ENCODE measurements at places on chromosomes 6 and 20.
A peak's percentile ranks its signal among the peaks of the same experiment; 100 is the strongest.

GRCh38 chr6:133202610-133203343 is 38.4 kb upstream of the EYA4 start:
- DNase-seq, result peak; percentile 57

DNA sequence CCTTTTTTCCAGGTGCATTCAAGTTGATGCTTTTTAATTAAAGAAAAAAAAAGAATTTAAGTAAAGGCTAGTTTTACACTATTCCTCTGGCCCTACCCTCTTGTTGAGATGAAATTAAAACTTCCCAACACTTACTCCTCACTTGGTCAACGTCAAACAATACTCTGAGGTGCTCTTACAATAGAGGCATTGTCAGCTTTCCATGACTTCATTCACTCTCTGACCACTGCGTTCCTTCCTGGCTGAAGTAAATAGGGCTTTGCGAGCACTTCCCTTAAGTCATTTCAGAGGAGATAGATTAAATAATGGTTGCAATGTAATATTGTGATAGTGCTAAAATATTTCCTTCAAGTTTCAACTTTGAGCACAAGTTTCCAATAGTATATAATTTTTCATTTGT is 229.8 kb upstream of the CEP162 start:
- DNase-seq, result peak; percentile 68

DNA sequence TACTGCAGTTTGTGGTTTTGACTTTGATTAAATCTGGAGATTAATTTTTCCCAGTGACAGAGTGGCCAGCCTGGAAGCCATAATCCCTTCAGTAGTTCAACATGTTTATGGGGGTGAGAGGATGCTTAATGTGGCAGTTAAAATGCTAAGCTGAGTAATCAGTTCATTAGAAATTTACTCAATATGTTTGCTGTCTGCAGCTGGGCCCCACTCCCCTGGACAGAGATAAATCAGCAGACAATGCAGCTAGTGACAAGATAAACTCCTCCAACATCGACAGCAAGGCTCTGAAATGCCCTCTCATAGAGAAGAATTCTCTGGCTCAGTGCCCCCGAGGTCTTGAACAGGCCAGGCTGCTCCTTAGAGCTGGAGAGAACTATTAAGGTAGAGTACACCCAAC is 101.9 kb downstream of the LRFN2 start:
- DNase-seq, result no peak

- DNase-seq, result no peak
These were observed 206.8 kb upstream of the SOX4 start for GRCh38 chr6:21386744-21387143.

DNA sequence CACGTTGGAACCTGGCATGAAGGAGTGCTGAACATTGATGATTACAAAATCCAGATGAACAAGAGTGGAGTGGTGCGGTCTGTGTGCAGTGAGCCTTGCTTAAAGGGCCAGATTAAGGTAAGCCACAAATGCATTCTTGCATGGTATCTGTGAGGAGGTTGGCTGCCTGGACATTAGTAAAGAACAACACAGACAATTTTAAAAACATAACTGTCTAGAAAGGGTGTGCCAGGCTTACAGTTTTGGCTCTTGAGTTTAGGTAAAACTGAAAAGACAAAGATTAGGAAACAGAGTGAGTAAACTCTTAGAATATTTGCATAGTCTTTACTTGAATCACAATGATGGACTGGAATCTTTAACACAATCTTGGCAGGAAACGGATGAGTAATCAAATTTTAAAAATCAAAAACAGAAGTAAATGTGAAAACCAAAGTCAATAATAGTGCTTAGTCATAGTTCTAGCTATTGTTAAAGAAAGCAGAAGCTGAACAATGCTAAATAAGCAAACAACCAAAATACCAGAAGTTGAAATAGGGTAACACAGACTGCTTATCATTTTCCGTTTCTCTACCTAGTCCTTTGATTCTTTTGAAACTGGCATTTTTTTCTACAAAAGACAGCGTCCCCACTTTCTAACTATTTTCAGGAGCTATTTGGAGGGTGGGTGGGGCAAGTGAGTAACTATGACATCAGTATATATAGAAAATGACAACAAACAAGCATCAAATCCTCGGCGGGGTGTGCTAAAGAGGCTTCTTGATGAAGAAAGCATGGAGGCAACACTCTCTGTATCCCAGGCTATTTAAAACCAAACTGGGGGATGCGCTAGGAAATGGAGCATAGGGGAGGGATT is 185.8 kb upstream of the RAB32 start:
- peak; percentile 98 for DNase-seq

GRCh38 chr6:125640441-125641150 is 108.8 kb upstream of the HEY2 start:
- DNase-seq, result no peak

GRCh38 chr20:46134716-46135115 is 16.6 kb downstream of the CD40 start:
- no peak for DNase-seq

DNA sequence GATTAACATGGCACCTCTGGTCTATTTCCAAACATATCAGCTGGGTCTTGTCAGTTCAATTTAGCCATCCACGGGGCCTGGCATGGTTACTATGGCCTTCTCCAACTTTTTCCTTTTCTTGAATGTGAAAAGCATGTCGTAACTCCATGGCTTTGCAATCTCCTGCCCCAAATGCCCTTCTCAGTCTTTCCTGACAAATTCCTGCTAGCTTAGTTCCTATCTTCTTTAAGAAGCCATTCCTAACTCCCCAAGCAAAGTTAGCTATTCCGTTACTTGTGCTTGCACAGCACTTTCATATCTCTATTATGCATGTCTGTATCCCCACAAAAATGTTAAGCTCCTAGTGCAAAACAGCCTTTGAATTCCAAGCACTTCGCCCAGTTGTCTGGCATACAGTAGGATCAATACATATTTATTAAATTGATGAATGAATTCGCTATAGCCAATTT is 105.6 kb downstream of the AIG1 start:
- peak; percentile 30 for DNase-seq

- peak; percentile 85 for DNase-seq
These were observed 6.7 kb downstream of the SNAI1 start for GRCh38 chr20:49989234-49990065.

- no peak for DNase-seq
These were observed 642.1 kb upstream of the FLRT3 start for GRCh38 chr20:14979453-14979986.

- DNase-seq, result peak; percentile 29
These were observed 2.5 kb downstream of the MYMX start for GRCh38 chr6:44219053-44219814.

- DNase-seq, result no peak
These were observed 389.2 kb upstream of the FLRT3 start for GRCh38 chr20:14726591-14726990.

DNA sequence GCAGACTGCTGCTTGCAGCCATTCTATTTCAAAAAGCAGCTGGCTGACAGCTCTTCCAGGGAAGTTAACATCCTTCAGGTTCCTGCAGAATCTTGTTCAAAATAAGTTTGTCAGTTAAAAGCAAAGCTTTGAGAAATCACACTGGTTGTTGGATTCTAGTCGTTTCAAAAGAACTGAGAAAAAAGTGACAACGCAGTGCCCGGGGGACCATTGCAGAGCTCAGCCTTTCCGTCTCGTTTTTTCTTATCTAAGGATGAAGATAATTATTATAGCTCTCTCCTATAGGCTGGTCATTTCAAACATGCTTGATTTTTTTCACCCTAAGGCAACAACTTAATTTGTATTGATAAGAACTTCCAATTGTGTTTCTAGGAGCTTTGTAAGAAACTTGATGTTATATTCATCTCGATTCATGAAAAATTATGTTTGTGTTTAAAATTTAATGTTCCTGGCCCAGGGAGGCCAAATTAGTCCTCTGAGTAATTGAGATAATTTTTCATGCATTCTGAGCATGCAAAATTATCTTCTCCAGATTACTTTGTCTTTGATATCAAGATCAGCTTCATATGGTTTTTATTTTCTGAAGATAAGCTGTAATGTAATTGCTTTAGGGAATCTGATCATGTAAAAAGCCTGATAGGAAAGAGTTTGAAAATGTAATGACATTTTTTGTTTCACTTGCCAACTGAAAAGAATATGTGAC is 58.4 kb downstream of the SNAP25 start:
- no peak for DNase-seq

DNA sequence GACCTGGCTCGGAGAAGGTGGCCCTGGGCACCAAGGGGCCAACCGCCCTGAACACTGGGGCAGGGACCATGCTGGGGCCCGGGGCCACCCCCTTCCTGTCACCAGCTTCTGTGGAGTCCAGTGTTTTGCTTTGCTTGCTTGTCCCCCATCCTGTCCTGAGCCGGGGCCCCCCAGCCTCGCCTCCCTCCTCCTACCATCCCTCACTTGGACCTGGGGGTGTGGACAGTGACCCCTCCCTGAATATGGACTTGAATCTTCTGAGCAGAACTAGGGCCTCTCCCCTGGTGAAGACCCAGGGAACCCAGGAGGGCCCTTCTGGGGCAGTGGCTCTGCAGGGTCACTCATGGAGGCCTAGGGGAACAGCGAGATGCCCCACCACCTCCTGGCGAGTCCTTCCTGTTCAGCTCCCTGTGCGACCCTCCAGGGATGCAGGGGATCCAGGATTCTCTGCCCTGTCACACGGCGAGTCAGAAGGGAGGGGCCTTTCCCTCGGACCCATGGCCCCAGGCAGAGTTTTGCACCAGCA is 41.6 kb downstream of the VSTM2L start:
- no peak for DNase-seq

- DNase-seq, result no peak
These were observed 31.8 kb downstream of the PHACTR1 start for GRCh38 chr6:12748411-12748810.

GRCh38 chr6:67888886-67889681 is 746.0 kb upstream of the ADGRB3 start:
- DNase-seq, result peak; percentile 36

DNA sequence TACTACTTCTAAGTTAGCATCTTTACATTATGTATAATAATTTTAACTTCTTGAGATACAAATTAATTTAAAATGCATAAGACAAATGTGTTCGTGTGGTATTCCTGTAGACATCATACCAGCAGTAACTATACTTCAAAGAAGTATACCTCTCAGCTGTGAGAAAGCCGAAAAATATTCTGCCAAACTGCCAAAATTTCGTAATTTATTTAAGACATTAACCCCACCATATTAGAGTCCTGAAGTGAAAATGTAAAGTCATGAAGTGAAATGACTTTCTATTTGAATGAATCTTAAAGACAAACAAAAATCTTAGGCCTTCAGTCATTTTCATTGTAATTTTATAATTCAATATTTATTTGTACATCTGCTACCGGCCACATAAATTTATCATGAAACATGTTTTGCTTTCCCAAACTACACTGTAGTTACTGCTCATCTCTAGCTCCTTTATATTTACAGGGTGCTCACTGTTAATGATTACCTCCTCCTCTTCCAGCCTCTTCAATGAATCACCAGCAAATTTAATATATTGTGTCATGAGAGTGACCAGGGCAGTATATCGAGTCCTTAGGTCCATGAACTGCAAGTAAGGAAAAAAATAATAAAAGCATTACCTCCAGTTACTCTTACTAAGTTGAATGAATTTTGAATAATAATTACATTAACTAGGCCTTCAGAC is 18.5 kb downstream of the DST start:
- DNase-seq, result no peak

- peak; percentile 59 for DNase-seq
These were observed 569.8 kb downstream of the QKI start for GRCh38 chr6:163984124-163984936.

- peak; percentile 70 for DNase-seq
These were observed 1.3 kb downstream of the RNF24 start for GRCh38 chr20:4014031-4014474.

DNA sequence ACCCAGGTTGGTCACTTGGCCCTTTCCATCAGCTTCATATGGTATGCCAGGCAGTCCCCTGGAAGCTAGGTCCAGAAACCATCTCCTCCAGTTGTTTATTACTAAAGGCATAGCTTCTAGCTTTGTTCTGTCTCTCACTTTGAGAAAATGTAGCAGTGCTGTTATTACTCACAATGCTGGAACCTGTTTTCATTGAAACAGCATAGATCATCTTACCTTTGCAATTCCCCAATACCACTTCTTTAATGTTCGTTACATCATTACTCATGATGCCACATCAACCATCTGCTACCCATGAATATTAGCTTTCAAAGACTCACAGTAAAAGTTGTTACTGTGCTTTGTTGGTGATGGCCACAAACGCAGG is 88.3 kb downstream of the ADAT2 start:
- no peak for DNase-seq

DNA sequence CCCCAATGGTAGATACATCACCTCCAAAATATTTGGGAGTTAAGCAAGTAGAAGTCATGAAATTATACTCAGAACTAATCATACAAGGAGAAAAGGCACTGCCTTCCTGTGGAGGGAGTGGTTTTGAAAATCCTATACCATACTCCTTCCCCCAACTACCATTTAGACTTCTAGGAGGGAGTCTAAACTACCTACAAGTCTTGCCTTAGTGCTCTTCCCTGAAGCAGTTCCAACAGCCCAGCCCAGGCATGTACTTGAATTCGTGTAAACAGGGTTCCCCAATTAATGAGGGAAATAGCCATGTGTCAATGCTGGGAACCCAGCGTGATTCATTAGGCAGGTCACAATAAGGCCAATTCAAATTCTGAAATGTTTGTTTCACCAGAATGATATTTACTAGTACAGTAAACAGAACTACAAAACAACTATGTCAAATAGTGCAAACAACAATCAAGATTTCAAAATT is 39.1 kb upstream of the SGK1 start:
- no peak for DNase-seq

GRCh38 chr6:129744201-129744879 is 34.4 kb upstream of the ARHGAP18 start:
- DNase-seq, result peak; percentile 92

GRCh38 chr6:2952557-2953095 is 18.7 kb downstream of the SERPINB6 start:
- peak; percentile 74 for DNase-seq

- DNase-seq, result no peak
These were observed 2.1 kb downstream of the BPIFB4 start for GRCh38 chr20:33081411-33082154.

DNA sequence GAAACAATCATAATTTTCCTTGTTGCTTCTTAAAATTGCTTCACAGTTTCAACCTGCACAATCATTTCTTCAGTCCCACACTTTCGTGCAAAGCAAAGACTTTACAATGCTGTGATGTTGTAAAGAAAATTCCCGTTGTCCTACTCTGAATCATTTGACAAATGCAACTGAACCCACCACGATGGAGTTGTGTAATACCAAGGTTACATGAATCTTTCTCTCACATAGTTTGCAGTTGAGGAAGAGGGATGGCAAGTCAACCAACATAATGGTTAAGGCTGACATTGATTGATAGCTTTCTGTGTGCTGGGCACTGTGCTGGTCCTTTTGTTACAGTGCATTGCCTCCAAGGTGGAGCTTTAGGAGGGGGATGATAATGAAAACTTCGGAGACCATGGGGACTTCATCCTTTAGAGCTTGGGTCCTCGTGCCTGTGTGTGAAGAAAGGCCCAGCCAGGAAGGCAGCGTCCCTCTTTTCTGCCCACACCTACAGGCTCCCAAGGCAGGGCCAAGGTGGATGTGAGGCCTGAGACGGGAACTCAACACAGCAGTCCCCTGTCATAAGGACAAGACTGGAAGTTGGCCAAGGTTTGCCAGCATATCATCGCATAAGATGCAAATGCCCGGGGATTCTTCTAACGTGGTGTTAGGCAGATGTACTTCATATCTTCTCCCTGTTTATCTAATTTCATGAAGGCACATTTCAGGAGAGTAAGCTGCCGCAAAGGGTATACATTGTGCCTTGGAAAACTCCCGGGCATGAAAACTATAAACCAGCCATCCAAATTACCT is 96.9 kb downstream of the LY86 start:
- peak; percentile 46 for DNase-seq

Measured in astrocyte (in vitro differentiated cells and primary cell).